GM03348 (cell line): ENCODE measurements at places on chromosomes 12 and 14.

- DNase-seq: no peak
These were observed 12.4 kb downstream of the GCN1 start for GRCh38 chr12:120181991-120182631.

DNA sequence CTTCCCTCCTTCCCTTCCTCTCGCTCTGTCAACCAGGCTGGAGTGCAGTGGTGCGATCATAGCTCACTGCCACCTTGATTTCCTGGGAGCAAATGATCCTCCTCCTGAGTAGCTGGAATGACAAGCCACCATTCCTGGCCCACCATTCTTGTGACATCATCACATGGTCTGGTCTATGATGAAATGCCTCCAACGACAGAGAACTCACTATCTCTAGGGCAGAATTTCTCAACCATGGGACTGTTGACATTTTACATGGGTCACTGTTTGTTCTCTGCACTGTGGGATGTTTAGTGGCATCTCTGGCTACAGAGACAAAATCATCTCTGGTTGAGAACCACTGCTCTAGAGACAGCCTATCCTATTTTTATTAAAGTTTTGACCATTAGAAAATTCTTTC lies 9.7 kb downstream of the VRK1 start:
- DNase-seq: no peak

- no peak for DNase-seq
These were observed 120.0 kb downstream of the CPNE8 start for GRCh38 chr12:38785381-38785780.

DNA sequence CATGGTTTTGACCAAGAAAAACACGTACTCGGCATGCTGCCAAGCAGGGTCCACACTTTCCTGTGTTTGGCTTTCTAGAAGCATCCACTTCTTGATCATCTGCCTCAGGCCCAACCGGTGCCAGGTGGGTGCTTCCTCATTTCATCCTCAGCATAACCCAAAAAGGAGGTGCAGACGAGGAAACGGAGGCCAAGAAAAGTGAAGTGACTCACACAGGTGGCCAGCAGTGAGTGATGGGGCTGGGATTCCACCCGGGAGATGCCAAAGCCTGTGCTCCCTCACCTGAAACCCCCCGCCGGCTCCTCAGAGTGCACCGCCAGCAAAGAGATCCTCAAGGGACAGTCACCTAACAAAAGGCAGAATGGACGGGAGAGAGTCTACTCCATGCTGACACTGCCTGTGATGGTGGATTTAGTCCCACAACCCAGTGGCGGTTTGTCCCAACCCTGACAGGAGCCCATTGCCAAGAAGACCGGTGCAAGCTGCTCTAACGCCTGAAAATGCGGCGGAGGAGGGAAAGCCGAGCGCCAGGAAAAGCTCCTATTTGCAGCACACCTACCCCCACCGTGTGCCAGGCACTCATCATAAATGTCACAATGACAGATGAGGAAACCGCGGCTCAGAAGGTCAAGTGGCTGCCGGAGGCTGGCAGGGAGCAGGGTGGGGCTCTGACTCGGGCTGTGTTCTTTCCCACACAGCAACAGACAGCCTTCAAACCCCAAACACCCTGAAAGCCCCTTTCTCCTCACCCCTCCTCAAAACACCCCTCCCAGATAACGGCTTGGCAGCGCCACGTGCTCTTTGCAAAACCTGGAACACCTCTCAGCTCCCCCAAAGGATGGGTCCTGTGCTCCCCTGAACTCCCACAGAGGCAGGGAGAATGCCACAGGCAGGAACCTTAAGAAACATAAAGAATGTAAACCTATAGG lies 18.8 kb downstream of the BCL11B start:
- DNase-seq: no peak
